ENCODE measurements at places on chromosomes 2 and 18.

- no peak for DNase-seq
These were observed 54.8 kb downstream of the LAMA1 start for GRCh38 chr18:7062811-7063210.

DNA sequence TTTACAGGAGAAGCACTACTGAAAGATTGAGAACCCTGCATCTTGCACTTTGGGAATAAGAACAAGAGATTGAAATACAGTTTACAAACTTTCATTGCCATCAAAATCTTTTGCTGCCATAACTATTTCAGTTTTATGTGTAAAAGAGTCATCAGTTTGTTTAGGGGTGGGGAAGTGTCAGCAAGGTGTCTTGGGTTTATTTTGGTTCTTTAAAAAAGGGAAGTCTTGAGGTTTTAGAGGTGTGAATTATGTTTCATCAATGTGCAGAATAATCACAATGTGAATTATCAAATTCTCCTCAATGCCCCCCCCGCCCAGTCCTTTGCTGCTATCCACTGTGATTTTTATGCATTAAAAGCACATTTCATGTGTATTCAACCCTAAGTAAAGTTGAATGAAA is 37.4 kb downstream of the SOCS6 start:
- DNase-seq = no peak

- DNase-seq = no peak
These were observed 61.7 kb downstream of the PDCL3 start for GRCh38 chr2:100624536-100624935.

GRCh38 chr18:6004119-6004518 is 108.8 kb upstream of the TMEM200C start:
- DNase-seq = no peak

GRCh38 chr2:240353944-240354343 is 81.5 kb upstream of the GPC1 start:
- no peak for DNase-seq

GRCh38 chr2:36478332-36478738 is 119.6 kb downstream of the FEZ2 start:
- no peak for DNase-seq

- no peak for DNase-seq
These were observed 1074.2 kb upstream of the ZEB2 start for GRCh38 chr2:145593991-145594614.

DNA sequence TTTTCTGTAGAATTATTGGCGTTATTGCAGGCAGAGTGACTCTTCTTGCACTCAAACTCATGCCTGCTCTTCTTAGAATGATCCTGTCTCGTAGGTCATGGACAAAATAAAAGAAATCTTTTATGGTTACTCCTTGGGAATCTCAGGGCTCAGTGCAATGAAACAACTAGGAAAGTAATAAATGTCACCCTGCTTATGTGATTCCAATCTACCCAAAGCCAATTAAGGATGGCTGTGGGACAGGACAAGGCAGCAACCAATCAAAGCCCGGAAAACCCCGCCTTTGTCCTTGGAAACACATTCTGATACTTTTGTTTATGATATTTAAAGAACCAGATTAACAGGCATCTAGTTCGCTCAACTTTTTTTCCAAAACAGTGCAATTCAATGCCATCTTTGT is 53.0 kb downstream of the GRB14 start:
- no peak for DNase-seq

GRCh38 chr2:98170076-98170475 is 83.1 kb downstream of the VWA3B start:
- no peak for DNase-seq

GRCh38 chr18:76450452-76451395 is 44.3 kb downstream of the ZNF516 start:
- DNase-seq = no peak

DNA sequence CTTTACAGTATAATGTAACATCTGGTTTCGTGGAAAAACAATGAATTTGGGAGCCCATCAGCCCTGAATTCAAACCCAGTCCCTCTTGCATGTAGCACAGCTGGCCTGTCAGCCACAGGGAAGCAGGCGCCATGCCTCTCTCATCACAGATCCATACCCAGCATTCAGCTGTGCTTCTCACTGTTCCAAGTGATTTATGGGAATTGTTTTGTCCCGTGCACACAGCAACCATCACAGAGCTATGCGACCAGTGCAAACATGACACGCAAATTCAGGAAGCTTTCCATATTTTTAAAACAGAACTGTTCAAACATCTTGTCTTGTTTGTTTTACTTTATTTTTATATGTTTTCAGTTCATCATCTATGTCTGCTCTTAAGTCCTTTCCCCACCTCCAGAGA is 496.1 kb downstream of the EIPR1 start:
- DNase-seq = no peak

GRCh38 chr2:237931205-237931721 is 35.6 kb upstream of the UBE2F start:
- DNase-seq = no peak

Measured in activated T-helper 1 cell treated with anti-CD3 and anti-CD28 coated beads, Interleukin-2, amount 50 U/mL, for 16 hours (primary cell).